Activated T-cell treated with anti-CD3 and anti-CD28 coated beads, Interleukin-2, amount 50 U/mL, for 72 hours (primary cell): ENCODE measurements at places on chromosomes 7 and 10.

DNA sequence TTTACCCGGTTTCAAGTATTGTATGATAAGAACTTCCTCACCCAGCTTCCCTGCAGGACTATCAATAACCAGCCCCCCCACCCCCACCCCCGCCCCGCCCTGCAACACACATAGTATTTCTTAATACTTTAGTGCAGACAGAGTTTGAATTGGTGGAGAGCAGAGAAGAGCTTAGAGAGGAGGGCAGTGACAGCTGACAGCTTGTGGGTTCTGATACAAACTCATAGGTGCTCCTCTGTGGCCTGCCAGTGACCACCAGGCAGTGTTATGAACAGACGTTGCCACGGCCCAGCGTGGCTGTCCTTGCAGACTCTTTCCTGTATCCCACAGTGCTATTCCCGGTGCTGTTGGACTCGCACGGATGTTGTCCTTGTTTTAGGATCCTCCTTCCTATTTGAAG, 186.9 kb upstream of the ADO start:
- no peak for DNase-seq
- no peak overlapping the region for H3K27ac ChIP-seq
- H3K4me3 ChIP-seq, result no peak overlapping the region
- peaks cover 53% of the 10 kb centered on the region for H3K4me1 ChIP-seq

DNA sequence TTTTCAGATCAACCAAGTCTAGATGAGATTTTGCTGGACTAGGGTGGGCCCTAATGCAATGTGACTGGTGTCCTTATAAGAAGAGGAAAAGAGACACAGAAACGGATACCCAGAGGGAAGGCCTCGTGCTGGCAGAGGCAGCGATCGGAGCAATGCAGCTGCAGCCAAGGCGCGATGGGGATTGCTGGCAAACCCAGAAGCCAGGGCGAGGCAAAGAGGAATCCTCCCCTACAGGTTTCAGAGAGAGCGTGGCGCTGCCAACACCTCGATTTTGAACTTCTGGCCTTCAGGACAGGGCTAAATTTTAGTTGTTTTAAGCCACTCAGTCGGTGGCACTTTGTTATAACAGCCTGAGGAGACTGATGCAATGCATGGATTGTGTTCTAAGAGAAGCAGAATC, 157.1 kb upstream of the RHEB start:
- no peak overlapping the region for H3K27ac ChIP-seq
- no peaks in the 10 kb centered on the region for H3K27me3 ChIP-seq
- H3K36me3 ChIP-seq, result no peaks in the 10 kb centered on the region
- no peak for DNase-seq
- H3K4me3 ChIP-seq, result no peak overlapping the region

DNA sequence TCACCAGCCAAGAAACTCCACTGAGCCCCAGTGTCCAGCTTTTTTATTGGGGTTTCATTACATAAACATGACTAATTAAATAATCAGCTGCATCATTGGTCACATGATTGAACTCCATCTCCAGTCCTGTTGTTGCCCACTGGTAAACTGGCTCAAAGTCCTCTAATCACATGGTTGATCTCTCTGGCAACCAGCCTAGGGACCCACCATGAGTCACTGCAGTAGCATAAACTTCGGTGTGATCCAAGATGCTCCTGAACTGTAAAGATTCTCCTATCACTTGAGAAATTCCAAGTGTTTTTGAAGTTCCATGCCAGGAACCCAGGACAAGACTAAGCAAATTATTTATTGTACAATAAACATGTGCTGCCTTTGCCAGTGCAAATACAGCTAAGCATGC, 130.4 kb upstream of the AUTS2 start:
- DNase-seq, result no peak
- no peaks in the 10 kb centered on the region for H3K27me3 ChIP-seq
- H3K36me3 ChIP-seq, result peaks cover 2% of the 10 kb centered on the region
- H3K27ac ChIP-seq, result no peak overlapping the region

DNA sequence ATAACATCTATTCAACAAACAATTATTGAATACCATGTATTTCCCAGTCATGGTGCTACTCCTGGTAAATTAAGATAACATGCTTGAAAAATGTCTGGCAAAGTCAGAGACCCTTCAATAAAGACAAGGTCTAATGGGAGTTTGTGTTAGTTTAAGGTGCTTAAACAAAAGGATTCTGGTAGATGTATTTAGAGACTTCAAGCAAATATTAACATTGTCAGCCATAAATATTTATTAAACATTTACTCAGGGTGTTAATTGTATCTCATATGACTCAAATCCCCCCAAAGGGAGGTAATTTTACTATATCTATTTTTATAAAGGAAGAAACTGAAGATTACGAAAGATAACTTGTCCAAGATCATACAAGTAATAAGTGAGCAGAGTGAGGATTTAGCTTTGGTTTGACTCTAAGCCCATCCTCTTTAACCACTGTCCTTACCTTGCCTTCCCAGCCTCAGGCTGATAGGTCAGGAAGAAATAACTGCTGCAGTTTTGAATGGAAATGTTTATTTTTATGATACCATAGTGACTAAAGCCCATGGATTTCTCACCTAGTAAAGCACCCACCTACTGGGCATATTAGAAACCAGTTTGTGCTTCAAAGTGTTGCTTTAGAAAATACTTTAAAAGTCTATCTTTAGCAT, 215.4 kb downstream of the COBL start:
- no peak overlapping the region for H3K4me3 ChIP-seq
- H3K27me3 ChIP-seq, result peaks cover 7% of the 10 kb centered on the region

DNA sequence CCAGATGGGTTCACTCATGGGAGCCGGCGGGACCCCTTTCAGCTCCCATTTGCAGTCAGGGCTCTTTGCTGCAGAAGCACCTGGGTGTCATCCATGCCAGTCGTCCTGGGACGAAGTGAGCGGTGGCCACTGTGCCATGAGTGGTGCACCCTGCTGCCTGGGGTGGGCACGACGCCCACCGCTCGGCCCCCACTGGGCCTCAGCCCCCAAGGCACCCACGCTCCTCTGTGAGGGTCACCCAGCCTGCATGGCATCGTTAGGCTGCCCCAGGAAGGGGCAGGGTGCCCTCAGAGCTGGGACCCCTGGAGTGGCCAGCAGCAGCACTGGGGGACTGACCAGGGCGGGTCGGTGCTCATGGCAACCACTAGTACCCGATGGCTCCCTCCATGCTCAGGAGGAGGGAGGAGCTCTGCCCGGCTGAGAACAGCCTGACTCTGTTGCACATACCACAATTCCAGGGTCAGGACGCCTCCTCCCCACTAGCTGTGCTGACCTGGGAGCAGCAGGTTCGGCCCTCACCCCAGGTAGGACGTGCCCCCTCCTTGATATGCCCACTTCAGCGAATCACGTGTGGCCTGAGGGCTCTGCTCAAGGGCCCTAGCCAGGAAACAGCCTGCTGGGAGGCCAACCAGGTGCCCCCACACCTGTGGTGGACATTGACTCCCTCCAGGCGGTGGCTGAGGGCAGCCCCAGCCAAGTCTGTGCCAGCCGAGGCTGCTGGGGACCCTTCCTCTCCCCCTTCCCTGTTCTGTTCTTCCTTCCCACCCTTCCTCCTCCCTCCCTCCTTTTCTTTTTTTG, 28.5 kb upstream of the CFAP46 start:
- no peak overlapping the region for H3K4me3 ChIP-seq
- H3K27ac ChIP-seq, result no peak overlapping the region
- H3K4me1 ChIP-seq, result no peaks in the 10 kb centered on the region
- DNase-seq, result no peak

DNA sequence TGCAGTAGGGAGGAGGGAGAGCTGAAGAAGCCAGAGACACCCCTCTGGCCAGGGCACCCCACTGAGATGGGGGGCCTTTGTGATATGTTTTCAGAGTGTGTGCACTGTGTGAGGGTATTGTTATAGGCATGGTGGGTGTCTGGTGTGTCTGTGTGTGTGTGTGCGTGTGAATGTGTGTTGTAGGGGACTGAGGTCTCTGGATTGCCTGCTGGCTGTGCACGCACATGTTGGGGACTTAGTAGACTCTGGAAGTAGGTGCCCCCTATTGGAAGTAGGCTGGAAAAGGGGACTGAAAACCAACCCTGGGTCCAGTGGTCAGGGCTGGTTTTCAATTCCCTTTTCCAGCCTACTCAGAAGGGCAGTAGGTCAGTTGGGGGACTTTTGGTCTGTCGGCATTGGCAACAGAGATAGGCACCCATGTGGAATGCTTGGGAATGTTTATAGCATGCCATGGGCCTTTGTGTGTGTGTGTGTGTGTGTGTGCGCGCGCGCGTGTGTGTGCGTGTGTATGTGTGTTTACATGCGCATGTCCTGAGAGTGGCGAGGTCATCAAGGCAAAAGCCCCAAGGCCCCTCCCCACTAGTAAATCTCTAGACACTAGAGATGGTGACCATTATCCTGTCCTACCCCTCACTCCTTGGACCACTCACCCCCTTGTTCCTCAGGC, 78.8 kb downstream of the HIF1AN start:
- no peak overlapping the region for H3K27ac ChIP-seq
- H3K36me3 ChIP-seq, result no peaks in the 10 kb centered on the region
- H3K27me3 ChIP-seq, result peaks cover 74% of the 10 kb centered on the region

- H3K4me1 ChIP-seq, result no peaks in the 10 kb centered on the region
- H3K27me3 ChIP-seq, result no peaks in the 10 kb centered on the region
- no peak for DNase-seq
- no peak overlapping the region for H3K4me3 ChIP-seq
- no peaks in the 10 kb centered on the region for H3K36me3 ChIP-seq
Observed at GRCh38 chr7:30879139-30880124, 32.2 kb upstream of the AQP1 start.

DNA sequence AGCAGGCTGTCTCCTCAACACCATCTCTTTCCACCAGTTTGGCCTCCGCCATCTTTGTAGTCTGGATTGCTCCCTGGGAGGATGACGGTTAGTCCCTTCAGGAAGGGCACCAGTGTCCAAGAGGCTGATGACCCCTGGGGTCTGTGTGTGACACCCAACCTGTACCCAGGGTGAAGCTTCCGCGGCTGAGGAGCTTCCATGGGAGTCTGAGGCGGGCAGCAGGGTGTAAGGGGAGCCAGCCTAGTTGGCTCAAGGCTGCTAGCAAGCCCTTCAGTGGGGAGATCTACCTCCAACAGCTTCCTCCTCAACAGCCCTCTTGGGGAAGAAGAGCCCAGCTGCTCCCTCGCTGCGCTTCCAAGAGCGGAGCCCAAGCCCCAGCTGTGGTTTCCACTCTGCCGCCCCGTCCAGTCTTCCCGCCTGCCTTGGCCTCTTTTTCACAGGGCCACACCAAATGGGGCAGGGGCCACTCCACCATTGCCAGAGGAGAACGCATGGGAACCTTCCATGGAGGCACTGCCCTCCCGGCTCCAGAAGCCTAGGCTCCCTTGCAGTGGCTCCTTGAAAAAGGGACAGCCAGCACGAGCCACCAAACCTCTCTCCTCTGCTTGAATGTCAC, 57.4 kb downstream of the TMEM209 start:
- no peaks in the 10 kb centered on the region for H3K36me3 ChIP-seq
- no peak for DNase-seq
- no peak overlapping the region for H3K4me3 ChIP-seq
- H3K27ac ChIP-seq, result no peak overlapping the region

GRCh38 chr10:94546049-94546900, 687 bp downstream of the HELLS start:
- H3K36me3 ChIP-seq, result peaks cover 21% of the 10 kb centered on the region
- peaks cover 26% of the 10 kb centered on the region for H3K4me1 ChIP-seq
- peak overlapping the region; percentile 93 for H3K27ac ChIP-seq
- peaks cover 5% of the 10 kb centered on the region for H3K27me3 ChIP-seq
- DNase-seq, result no peak

- peaks cover 4% of the 10 kb centered on the region for H3K27me3 ChIP-seq
- no peaks in the 10 kb centered on the region for H3K36me3 ChIP-seq
- H3K27ac ChIP-seq, result no peak overlapping the region
- no peaks in the 10 kb centered on the region for H3K4me1 ChIP-seq
Observed at GRCh38 chr10:59245686-59246085, 69.2 kb downstream of the PHYHIPL start.

- H3K27ac ChIP-seq, result no peak overlapping the region
- no peaks in the 10 kb centered on the region for H3K27me3 ChIP-seq
- no peak for DNase-seq
- no peaks in the 10 kb centered on the region for H3K4me1 ChIP-seq
Observed at GRCh38 chr7:11768263-11768662, 63.7 kb downstream of the THSD7A start.

DNA sequence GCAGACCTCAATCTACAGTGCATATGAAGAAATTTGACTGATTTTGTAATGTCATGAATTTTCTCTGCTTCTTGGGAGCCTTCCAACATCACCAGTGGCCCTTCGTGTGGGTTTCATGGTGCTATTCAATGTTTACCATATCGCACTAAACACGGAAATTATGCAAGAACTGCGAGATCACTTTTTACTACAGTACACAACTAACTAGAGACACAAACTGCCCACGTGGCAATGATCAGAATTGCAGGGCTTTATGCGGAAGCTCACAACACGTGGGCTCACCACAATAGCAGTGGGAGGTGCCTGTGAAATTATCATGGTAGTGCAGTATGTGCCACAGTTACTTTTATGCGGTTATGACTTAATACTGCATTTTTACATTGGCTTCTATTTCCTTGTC, 449.7 kb upstream of the KLF6 start:
- peak; percentile 5 for DNase-seq
- peak overlapping the region; percentile 51 for H3K27ac ChIP-seq
- no peak overlapping the region for H3K4me3 ChIP-seq

DNA sequence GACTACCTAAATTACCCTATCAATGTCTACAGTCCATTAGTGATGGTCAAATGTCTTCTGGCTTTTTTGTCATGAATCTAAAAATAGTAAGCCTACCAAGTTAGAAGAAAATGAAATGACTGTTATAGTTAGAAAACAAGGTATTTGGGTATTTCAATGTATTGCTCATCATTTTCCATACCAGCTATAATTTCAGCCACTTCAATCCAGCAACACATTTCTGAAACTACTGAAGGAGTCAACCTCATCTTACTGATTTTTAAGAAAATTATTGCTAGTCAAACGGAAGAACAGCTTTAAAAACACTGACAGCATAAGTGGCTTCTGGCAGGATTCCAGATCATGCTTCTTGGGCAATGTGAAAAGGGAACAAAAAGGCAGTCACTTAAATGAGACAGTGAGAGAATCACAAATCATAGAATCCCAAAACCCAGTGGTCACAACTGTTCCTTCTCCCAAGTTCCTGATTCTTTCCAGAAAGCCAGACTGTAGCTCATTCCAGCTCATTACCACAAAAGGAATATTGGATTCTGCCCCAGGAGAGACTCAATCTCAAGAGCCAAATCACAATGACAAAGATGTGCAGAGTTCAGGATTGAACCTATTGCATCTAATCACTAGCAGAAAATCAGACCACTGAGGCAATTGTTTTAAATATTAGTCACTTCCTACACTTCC, 61.2 kb upstream of the LRRN3 start:
- peak overlapping the region; percentile 59 for H3K4me3 ChIP-seq
- H3K36me3 ChIP-seq, result no peaks in the 10 kb centered on the region
- DNase-seq, result peak; percentile 68
- peak overlapping the region; percentile 84 for H3K27ac ChIP-seq
- H3K4me1 ChIP-seq, result peaks cover 58% of the 10 kb centered on the region

DNA sequence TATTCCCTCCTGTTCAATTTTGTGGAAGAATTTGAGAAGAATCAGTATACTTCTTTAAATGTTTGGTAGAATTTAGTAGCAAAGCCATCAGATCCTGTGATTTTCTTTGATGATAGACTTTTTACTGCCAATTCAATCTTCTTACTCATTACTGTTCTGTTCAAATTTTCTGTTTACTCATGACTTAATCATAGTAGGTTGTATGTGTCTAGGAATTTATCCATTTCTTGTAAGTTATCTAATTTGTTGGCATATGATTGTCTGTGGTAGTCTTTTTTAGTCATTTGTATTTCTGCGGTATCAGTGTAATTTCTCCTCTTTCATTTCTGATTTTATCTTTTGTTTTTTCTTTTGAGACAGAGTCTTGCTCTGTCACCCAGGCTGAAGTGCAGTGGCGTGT, 87.4 kb downstream of the CCDC3 start:
- peak overlapping the region; percentile 36 for H3K27ac ChIP-seq
- no peaks in the 10 kb centered on the region for H3K4me1 ChIP-seq
- no peaks in the 10 kb centered on the region for H3K36me3 ChIP-seq
- no peak overlapping the region for H3K4me3 ChIP-seq
